Neural crest cell (in vitro differentiated cells): ENCODE measurements at places on chromosomes 12 and 14.

DNA sequence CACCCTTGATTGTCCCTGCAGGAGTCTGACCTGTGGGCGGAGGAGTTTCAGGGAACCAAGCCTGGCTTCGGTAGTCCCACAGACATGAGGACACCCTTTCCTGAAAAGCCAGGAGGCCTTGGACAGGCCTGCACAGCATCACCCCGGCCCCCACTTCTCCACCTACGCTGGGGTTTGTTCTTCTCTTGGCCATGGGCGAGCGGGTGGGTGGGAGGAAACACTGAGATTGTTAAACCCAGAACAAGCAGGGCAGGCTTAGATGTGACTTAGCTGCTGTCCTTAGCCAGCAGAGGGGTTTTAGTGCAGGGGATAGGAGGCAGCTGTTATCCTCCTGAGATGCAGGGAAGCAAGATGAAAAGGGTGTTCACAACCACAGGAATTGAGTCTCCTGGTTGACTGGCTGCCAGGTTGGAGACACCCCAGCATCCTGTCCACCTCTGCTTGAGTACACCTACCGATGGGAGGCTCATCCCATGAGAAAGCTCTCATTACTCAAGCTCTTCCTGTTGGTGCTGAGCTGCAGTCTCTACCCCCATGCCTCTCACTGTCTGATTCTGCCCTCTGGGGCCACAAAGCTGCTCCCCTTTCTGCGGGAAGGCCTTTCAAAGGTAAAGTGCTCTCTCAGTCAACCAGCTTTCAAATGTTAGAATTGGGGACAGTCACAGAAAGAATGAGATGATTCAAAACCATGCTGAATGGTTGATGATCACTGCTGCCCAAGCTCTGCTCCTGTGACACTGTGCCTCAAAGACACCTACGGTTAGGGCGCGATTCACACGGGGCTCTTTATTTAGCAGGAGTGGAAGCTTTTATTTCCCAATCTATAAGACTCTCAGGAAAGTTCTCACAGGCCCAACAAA is 86.3 kb downstream of the IRF2BPL start:
- no peak for DNase-seq
- H3K36me3 ChIP-seq, result no peaks in the 10 kb centered on the region
- no peak overlapping the region for H3K4me3 ChIP-seq
- peak overlapping the region; percentile 84 for H3K27ac ChIP-seq
- H3K27me3 ChIP-seq, result no peaks in the 10 kb centered on the region

DNA sequence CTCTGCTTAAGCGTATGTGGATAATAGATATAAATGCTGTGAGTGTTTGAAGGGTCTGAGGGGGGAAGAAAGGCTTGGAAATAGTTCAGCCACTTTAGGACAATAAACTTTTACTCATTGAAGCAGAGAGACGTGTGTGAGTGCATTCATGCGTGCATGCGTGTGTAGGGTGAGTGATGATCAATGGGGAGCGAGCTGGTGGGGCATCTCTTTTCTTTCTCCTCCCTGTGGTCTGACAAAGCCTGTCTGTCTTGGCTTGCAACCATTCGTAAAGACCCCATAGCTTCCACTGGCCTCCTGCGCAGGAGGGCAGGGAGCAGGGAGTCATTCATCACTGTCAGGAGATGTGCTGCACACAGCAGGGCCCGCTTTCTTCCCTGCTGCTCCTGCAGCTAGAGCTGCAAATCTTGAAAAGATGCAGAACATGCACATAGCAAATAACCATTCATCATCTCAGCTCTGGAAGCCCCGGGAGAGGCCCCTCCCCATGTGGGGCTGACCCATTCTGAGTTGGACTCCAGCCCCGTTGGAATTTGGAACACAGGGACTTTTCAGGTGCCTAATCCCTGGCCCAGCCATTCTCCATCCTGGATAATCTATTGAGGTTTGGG is 223.2 kb downstream of the PPM1H start:
- peak overlapping the region; percentile 77 for H3K27ac ChIP-seq
- peaks cover 75% of the 10 kb centered on the region for H3K4me1 ChIP-seq
- H3K36me3 ChIP-seq, result no peaks in the 10 kb centered on the region
- DNase-seq, result peak; percentile 53
- no peaks in the 10 kb centered on the region for H3K27me3 ChIP-seq

- H3K4me3 ChIP-seq, result no peak overlapping the region
- H3K4me1 ChIP-seq, result peaks cover 11% of the 10 kb centered on the region
- no peak for DNase-seq
- no peaks in the 10 kb centered on the region for H3K36me3 ChIP-seq
- H3K27ac ChIP-seq, result no peak overlapping the region
- H3K27me3 ChIP-seq, result no peaks in the 10 kb centered on the region
These were observed 223.4 kb upstream of the AMIGO2 start for GRCh38 chr12:47303207-47303606.

- no peak overlapping the region for H3K4me3 ChIP-seq
- no peak overlapping the region for H3K27ac ChIP-seq
- peaks cover 42% of the 10 kb centered on the region for H3K4me1 ChIP-seq
- no peaks in the 10 kb centered on the region for H3K27me3 ChIP-seq
- DNase-seq, result no peak
These were observed 27.0 kb downstream of the RIN3 start for GRCh38 chr14:92540472-92541048.

GRCh38 chr14:101492716-101493115 is 68.6 kb upstream of the DIO3 start:
- H3K4me1 ChIP-seq, result peaks cover 21% of the 10 kb centered on the region
- DNase-seq, result no peak
- peaks cover 10% of the 10 kb centered on the region for H3K27me3 ChIP-seq
- H3K27ac ChIP-seq, result no peak overlapping the region
- H3K4me3 ChIP-seq, result no peak overlapping the region

GRCh38 chr12:38817942-38818341 is 87.4 kb downstream of the CPNE8 start:
- peaks cover under 1% of the 10 kb centered on the region for H3K4me1 ChIP-seq
- no peak for DNase-seq
- no peak overlapping the region for H3K4me3 ChIP-seq
- no peak overlapping the region for H3K27ac ChIP-seq
- peaks cover 6% of the 10 kb centered on the region for H3K36me3 ChIP-seq

DNA sequence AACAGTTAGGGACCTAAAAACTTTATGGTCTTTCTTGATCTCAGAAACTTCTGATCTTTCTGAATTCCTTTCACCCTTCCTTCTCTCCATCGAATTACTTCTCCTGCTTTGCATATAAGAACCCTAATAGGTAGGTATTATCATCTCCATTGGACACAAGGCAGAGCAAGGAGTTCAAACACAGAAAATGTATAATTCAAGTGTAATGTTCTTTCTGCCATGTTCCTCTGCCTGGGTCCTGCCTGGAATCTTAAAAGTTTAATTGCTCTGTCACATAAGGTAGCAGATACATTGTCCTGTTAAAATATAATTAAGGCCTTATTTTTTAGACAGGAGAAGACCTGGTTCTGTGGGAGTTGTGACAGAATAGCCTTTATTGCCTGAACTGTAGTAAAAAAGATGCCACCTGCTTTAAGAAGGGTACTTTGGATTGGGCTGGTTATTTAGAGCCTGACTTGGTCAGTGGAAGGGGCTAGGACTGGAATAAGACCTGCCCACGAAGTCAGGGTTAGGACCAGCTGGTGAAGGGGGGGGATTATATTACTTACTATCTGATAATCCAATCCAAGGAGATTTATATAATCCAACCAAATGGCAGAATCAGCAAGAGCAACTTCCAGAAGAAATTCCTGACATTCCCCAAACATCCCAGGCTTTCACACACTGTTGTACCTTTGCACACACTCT is 10.4 kb downstream of the G2E3 start:
- no peak overlapping the region for H3K27ac ChIP-seq
- peaks cover 25% of the 10 kb centered on the region for H3K36me3 ChIP-seq
- H3K4me1 ChIP-seq, result peaks cover 53% of the 10 kb centered on the region
- H3K4me3 ChIP-seq, result no peak overlapping the region
- no peak for DNase-seq

DNA sequence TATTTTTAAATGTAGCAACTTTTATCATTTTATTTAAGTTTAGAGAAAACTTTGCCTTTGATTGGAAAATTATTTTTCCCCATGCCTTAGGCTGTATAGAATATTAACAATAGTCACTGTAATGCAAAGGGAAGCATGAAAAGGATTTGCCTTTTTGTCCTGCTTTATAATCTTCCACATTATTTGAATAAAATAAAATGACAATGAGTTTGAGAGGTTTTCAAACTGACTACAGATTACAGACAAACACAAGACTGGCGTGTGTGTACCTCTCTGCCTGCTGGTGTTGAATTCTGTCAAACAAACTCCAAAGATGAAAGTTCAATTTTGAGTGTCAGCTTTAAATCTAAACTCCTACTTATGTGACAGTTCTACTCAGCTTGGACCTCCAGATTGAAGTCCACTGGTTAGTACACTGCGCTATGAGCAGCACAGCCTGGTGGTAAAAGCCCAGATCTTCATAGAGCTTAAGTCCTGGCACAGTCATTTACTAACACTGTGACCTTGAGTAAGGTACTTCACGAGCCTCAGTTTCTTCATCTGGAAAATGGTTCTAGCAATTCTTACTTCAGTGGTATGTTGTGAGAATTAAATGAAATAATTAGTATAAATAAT is 98.3 kb upstream of the CPNE8 start:
- no peak for DNase-seq
- H3K36me3 ChIP-seq, result no peaks in the 10 kb centered on the region
- no peak overlapping the region for H3K4me3 ChIP-seq

GRCh38 chr14:87005280-87005679 is 987.7 kb downstream of the GALC start:
- no peak overlapping the region for H3K27ac ChIP-seq
- no peaks in the 10 kb centered on the region for H3K36me3 ChIP-seq
- no peaks in the 10 kb centered on the region for H3K4me1 ChIP-seq
- no peak for DNase-seq

- H3K4me3 ChIP-seq, result no peak overlapping the region
- H3K27me3 ChIP-seq, result no peaks in the 10 kb centered on the region
- peaks cover under 1% of the 10 kb centered on the region for H3K36me3 ChIP-seq
These were observed 81.2 kb downstream of the CFAP54 start for GRCh38 chr12:96570579-96570978.

- H3K27ac ChIP-seq, result no peak overlapping the region
- no peak for DNase-seq
- H3K36me3 ChIP-seq, result no peaks in the 10 kb centered on the region
- no peaks in the 10 kb centered on the region for H3K27me3 ChIP-seq
These were observed 264.6 kb downstream of the ALG10 start for GRCh38 chr12:34286934-34287333.

GRCh38 chr14:23602181-23603095 is 23.8 kb upstream of the JPH4 start:
- no peak overlapping the region for H3K27ac ChIP-seq
- H3K36me3 ChIP-seq, result no peaks in the 10 kb centered on the region
- no peaks in the 10 kb centered on the region for H3K4me1 ChIP-seq

DNA sequence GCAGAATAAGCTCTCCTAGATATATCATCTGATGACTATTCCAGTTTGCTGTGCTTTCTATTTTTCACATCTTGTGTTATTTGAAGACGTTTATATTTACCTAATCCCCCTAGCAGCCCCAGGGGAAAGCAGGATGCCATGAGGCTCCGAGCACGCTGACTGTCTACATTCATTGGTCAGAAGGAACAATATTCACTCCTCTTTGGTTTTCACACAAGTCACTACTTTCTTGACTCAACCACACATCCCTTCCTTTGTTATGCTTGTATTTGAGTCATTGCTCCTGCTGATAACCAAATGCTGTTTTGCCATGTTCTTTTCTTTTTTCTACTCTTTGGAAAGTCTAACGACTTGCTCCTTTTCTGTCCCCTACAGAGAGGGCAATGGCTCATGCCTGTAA is 86.5 kb upstream of the SLC38A2 start:
- H3K4me3 ChIP-seq, result no peak overlapping the region
- H3K27ac ChIP-seq, result no peak overlapping the region
- H3K36me3 ChIP-seq, result no peaks in the 10 kb centered on the region
- DNase-seq, result no peak
- no peaks in the 10 kb centered on the region for H3K27me3 ChIP-seq

- peaks cover 3% of the 10 kb centered on the region for H3K36me3 ChIP-seq
- H3K4me3 ChIP-seq, result peak overlapping the region; percentile 75
- peak overlapping the region; percentile 87 for H3K27ac ChIP-seq
- no peaks in the 10 kb centered on the region for H3K27me3 ChIP-seq
These were observed 22.7 kb downstream of the CLIP1 start for GRCh38 chr12:122399592-122400373.

DNA sequence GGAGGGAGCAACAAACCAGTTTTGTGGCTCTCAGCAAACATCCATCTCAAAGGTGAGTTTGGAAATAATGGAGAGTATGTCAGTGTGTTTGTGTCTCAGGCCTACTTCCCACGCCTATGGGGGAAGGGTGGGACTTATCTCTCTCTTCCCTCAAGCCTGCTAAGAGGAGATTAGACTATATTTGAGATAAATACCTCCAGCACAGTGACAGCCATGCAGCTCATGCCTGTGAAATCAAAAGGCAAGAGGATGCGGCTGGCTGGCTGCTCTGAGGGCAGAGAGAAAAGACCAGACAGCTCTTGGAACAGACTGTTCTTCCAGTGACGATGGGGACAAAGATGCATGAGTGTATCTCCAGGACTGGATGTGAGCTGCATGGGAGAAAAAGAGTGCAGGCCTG is 14.7 kb upstream of the POC1B start:
- peaks cover 26% of the 10 kb centered on the region for H3K4me1 ChIP-seq
- no peaks in the 10 kb centered on the region for H3K36me3 ChIP-seq
- no peak overlapping the region for H3K27ac ChIP-seq
- no peak overlapping the region for H3K4me3 ChIP-seq
- DNase-seq, result no peak

DNA sequence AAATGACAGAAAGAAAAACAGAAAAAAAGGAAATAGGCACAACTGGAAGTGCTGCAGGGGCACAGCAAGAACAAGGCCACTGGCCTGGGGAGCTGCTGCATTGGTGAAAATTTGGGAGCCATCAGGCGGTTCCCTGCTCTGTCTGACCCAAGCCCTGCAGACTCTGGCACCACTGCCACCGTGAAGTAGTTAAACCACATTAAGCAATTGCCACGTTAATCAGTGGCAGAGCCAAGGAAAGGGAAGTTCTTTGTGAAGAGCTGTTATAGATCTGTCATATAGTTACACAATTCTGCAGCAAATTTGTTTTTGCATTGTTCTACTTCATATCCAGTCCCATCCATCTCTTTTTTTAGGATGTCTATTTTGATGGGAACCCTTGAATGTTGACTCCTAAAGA is 915.3 kb downstream of the FSCB start:
- H3K4me3 ChIP-seq, result no peak overlapping the region
- H3K27ac ChIP-seq, result no peak overlapping the region
- no peaks in the 10 kb centered on the region for H3K4me1 ChIP-seq
- H3K27me3 ChIP-seq, result no peaks in the 10 kb centered on the region

- H3K27me3 ChIP-seq, result no peaks in the 10 kb centered on the region
- H3K4me1 ChIP-seq, result no peaks in the 10 kb centered on the region
- H3K4me3 ChIP-seq, result no peak overlapping the region
- peaks cover 17% of the 10 kb centered on the region for H3K36me3 ChIP-seq
- H3K27ac ChIP-seq, result peak overlapping the region; percentile 23
These were observed 49.9 kb downstream of the HELB start for GRCh38 chr12:66352197-66352596.

- no peaks in the 10 kb centered on the region for H3K36me3 ChIP-seq
- H3K27me3 ChIP-seq, result peaks cover 55% of the 10 kb centered on the region
- H3K27ac ChIP-seq, result no peak overlapping the region
- H3K4me3 ChIP-seq, result no peak overlapping the region
- H3K4me1 ChIP-seq, result no peaks in the 10 kb centered on the region
These were observed 57.9 kb upstream of the KCNA5 start for GRCh38 chr12:4985820-4986219.

- H3K36me3 ChIP-seq, result no peaks in the 10 kb centered on the region
- DNase-seq, result no peak
- H3K4me1 ChIP-seq, result peaks cover 5% of the 10 kb centered on the region
- no peaks in the 10 kb centered on the region for H3K27me3 ChIP-seq
- no peak overlapping the region for H3K27ac ChIP-seq
These were observed 98.1 kb upstream of the GRIP1 start for GRCh38 chr12:66776974-66777373.
